NCI-H146 (cell line): ENCODE measurements at places on chromosomes 2 and 18.
A peak's percentile ranks its signal among the peaks of the same experiment; 100 is the strongest.

- DNase-seq = no peak
Measured at GRCh38 chr2:235611756-235612155, 117.9 kb downstream of the AGAP1 start.

GRCh38 chr2:63268946-63269345, 218.3 kb downstream of the OTX1 start:
- DNase-seq = no peak

- DNase-seq = peak; percentile 61
Measured at GRCh38 chr2:43950383-43951008, 45.3 kb downstream of the LRPPRC start.

DNA sequence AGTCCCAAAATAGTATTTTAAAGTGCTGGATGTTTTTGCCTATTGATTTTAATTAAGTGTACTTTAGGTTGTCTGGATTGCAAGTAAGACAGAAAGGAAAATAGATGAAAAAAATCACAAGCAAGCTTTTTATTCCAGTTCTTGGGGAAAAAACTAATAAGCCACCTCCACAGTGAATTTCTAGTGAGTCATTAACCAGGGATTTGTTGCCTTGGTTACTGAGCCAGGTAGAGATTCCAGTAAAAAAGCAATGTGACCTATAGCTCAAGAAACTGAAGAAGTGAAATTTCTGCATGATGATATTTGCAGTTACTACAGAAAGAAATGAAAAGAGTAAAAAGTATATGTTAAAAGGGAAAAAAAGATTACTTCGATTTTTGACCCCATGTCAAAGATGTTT, 160.6 kb downstream of the METTL4 start:
- DNase-seq = no peak
